ENCODE measurements at places on chromosomes 3 and 15.

DNA sequence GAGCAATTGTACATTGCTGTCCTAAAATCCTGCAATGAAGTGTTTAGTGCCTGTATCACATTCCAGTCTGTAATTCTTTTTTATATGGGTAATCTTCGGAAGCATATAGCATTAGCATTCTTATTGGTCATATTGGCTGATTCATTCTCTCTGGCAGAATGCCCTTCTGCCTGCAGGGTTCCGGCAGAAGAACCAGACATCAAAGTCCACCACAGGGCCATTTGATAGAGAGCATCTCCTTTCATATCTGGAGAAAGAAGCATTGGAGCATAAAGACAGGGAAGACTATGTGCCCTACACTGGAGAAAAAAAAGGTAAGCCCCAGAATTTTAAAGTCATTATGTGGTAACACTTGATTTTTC lies 39.6 kb downstream of the TMOD3 start:
- DNase-seq, result no peak

- no peak for DNase-seq
Observed at GRCh38 chr3:120741837-120742197, 499 bp downstream of the RABL3 start.

GRCh38 chr3:179166561-179167201 lies 18.5 kb downstream of the PIK3CA start:
- DNase-seq, result no peak

DNA sequence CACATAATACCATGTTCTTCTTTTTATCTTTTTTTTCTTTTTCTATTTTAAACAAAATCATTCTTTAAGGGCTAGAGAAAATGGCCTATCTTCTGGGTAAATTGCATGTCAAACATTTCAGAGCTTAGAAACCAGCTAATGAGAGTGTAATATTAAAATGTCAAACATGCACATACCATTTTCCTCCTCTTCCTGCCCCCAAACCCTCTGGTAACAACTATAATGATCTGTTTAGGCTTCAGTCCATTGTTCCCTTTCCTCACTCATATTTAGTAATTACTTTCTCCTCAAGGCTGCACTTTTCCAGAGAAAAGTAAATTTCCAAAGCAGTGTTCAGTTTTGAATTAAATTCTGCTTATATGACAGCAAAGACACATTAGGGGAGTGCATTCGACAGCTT lies 224.3 kb upstream of the ROBO2 start:
- DNase-seq, result no peak

GRCh38 chr3:46860810-46861604 lies 2.2 kb downstream of the MYL3 start:
- DNase-seq, result no peak

DNA sequence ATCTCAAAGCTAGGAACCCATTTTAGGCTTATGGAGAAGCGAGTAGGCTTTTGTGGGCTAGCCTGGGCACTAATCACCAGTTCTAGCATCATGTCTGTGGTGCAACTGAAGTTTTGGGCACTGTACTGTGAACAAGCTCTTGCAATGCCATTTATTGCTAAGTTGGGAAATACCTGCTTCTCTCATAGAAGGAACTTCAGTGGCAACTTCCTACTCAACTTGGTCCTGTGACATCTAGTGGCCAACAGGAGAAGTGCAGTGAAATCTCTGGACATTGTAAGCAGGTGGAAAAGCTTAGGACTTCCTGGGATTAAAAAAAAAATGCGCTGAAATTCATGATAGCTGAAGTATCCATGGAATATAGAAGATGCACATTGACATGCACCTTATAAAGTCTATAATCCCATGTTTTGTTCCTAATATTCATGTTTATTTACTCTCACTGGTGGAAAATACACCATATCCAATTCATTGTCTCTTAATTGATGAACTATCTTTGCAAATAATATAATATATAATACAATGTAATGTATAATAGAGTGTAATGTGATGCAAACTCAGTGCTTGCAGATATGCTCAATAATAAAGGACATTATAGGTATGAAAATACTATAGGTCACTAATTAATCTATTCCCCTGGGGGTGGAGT lies 6.5 kb upstream of the ALDH1A3 start:
- peak; percentile 22 for DNase-seq

GRCh38 chr3:43477600-43477999 lies 144.2 kb downstream of the ANO10 start:
- DNase-seq, result no peak

DNA sequence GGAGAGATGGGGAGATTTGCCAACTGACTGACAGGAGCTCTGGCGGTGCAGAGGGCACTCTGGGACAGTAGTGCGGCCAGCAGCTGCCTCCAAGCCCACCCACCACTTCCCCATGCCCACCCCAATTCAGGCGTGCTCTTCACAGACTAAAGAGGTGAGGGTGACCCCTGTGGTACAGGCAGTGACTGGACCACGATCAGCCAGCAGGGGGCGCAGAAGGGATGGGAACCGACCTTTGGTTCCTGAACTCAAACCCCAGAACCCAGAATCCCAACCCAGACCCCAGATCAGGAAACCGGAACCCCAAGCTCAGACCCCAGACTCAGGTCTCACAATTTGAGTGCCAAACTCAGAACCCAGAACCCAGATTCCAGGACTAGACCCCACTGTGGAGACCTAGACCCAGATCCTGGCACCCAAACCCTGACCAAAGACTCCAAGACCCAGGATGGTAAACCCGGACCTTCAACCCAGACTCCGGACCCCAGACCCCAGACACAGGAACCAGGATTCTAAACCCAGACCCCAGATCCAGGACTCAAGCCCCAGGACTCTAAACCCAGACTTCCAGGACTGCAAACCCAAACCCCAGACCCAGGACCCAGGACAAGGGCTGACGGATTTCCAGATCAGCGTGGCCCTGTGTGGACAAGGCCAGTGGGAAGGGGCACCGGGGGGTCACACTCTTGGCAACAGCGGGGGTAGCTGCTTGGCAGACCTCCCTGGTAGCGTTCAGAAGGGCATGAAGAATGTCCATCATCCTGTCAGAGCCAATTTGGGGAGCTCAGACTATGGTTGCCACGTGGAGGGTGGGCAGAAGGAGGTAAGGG lies 3.7 kb upstream of the MYL3 start:
- peak; percentile 65 for DNase-seq

DNA sequence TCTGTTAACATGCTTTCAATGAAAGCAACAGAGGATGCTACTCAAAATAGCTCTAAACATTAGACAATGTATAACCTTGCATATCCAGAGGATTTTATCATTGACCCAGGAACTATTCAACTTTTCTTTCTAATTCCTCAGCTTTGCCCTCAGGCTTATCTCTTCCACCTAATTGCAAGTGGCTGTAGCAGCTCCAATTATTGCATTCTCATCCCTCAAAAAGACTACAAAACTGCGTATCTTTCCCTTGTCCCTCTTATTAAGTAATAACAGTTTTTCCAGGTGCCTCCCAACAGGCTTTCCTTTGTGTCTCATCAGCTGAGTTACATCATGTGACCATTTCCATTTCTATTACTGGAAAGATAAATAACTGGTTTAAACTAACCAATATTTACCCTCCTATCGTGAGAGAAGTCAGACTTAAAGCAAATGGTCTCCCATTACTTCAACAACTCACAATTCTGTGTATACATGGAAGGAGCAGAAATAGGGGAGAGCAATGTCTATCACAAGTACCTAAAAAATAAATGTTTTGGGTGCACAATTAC lies 78.0 kb upstream of the MBNL1 start:
- no peak for DNase-seq
